ENCODE measurements at places on chromosomes 7 and 10.

DNA sequence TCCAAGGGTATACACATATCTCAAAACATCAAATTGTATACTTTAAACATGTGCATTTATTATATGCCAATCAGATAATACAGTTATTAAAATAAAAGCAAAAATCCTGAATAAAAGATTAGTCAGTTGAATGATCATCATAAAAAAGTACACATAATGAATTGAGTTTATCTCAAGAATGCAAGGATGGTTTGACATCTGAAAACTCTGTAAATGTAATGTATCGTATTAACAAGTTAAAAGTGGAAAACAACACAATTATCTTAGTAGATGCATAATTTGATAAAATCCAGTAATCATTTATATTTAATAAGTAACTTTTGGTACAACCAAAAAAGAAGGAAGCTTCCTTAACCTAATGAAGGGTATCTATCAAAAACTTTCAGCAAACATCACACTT lies 86.6 kb downstream of the COL28A1 start:
- no peak for ATAC-seq

DNA sequence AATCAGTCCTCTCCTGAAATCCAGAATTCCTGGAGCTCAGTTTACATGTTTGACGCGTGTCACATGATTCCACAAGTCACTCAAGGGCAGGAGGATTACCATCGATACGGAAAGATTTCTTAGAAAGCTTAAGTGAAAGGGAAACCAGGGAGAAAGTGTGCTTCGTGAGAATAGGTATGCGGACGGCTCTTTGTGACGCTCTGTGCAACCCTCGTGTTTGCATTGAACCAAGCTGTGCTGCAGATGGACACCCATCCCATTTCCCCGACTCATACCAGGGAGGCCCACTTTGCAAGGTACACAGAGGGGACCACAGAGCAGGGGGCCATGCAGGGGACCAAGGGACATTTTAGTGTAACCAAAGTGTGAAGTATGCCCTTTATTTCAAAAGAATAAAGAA lies 43.2 kb downstream of the IKZF1 start:
- ATAC-seq: no peak

GRCh38 chr7:157501581-157501980 lies 164.8 kb downstream of the DNAJB6 start:
- peak; percentile 46 for ATAC-seq

DNA sequence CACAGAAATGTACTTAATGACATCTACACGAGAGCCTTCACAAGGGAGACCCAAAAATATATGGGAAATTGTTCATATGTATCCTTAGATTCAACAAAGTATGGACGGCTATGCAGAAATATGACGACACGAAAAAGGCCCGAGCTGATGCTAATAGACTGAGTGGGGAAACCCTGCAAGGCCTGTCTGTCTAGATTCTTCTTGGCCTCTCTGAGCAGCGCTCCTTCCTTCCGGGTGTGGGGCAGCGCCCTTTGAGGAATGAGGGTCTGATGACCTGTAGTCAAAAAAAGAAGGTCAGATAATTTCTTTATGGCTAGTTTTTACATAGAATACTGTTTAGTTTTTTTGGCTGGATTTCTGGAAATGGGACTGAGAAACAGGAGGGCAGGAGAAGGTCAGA lies 192.8 kb upstream of the AKR1E2 start:
- no peak for ATAC-seq

- no peak for ATAC-seq
These were observed 32.6 kb downstream of the PWWP2B start for GRCh38 chr10:132429281-132430230.

- no peak for ATAC-seq
These were observed 62.2 kb downstream of the PPP1R9A start for GRCh38 chr7:94969434-94970084.

DNA sequence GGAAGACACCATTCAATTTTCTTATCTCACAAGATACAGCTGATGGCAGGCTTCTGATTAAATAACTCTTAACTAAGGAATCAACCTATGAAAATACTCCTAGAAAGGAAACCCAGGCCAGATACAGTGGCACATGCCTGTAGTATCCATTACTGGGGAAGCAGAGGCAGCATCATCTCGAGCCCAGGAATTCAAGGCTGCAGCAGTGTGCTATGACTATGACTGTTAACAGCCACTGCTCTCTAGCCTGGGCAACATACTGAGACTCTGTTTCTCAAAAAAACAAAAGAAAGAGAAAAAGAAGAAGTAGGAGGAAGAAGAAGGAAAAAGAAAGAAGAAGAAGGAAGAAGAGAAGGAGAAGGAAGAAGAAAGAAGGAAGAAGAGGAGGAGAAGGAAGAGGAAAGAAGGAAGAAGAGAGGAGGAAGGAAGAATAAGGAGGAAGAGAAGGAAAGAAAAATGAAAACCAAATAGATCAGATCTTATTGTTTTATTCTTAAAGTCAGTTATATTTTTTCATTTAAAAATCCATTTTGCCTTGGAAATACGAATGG lies 18.0 kb downstream of the DPY19L1 start:
- no peak for ATAC-seq

GRCh38 chr7:29561271-29561670 lies 2.4 kb upstream of the PRR15 start:
- no peak for ATAC-seq

- no peak for ATAC-seq
These were observed 1.6 kb downstream of the TAC1 start for GRCh38 chr7:97733276-97734161.

GRCh38 chr7:3304131-3304530 lies 3.1 kb downstream of the SDK1 start:
- no peak for ATAC-seq

DNA sequence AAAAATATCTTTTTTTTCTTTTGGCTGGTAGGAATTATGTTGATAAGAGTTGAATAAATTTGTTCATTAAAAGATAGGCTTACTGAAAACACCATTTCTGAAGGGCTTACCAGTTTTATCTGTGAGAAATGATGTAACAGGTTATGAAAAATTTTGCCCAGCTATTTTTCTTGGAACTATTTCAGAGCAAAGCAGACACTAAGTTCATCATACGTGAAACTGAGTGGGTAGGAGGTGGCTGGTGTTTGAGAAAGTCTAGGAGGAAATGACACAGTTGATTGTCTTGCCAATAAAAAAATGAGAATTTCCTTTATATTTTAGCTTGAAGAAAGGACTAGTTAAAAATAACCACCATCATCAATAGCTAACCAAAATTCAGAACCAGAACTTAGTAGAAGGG lies 6.2 kb upstream of the MRC1 start:
- ATAC-seq: peak; percentile 71

GRCh38 chr7:127619681-127620405 lies 1.9 kb upstream of the PAX4 start:
- ATAC-seq: no peak

GRCh38 chr10:79477456-79477855 lies 32.0 kb upstream of the ZCCHC24 start:
- ATAC-seq: no peak

DNA sequence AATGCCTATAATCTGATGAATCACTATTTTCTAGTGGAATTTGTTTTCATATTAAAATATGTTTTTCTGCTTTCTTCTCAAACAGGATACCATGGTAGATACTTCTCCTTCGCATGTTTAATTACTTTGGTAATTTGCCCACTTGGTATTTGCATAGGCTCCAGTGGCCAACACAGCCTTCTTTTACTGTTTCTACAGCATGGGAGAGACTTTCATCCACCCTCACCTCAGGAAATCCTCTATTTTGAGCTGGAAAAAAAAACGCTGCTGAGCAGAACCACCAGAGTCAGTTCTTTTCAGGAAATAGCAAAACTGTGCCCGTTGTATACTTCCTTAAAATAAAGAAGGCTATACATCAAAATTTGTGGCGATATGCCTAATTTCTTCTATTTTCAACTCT lies 213.3 kb downstream of the MDFIC start:
- no peak for ATAC-seq

DNA sequence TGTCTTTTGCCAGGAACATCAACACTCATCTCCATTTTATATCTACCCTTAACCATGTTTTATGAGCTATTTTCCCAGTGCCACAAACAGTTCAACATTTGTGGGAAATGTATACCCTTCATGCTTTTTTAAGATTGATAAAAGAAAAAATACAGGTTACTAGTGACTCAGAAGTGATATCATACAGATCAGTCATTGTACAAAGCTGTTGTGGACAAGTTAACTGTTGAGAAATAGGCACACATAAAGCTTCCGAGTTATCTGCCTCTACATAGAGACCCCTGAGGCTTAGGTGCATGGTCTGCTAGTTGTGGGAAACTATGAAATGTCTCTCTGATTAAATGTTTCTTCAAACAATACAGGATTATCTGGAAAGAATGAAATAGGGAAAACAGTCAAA lies 96.3 kb downstream of the LSM5 start:
- ATAC-seq: no peak

GRCh38 chr7:70614237-70615045 lies 517.5 kb upstream of the GALNT17 start:
- no peak for ATAC-seq

- no peak for ATAC-seq
These were observed 1.4 kb upstream of the CTBP2 start for GRCh38 chr10:125161707-125162119.

DNA sequence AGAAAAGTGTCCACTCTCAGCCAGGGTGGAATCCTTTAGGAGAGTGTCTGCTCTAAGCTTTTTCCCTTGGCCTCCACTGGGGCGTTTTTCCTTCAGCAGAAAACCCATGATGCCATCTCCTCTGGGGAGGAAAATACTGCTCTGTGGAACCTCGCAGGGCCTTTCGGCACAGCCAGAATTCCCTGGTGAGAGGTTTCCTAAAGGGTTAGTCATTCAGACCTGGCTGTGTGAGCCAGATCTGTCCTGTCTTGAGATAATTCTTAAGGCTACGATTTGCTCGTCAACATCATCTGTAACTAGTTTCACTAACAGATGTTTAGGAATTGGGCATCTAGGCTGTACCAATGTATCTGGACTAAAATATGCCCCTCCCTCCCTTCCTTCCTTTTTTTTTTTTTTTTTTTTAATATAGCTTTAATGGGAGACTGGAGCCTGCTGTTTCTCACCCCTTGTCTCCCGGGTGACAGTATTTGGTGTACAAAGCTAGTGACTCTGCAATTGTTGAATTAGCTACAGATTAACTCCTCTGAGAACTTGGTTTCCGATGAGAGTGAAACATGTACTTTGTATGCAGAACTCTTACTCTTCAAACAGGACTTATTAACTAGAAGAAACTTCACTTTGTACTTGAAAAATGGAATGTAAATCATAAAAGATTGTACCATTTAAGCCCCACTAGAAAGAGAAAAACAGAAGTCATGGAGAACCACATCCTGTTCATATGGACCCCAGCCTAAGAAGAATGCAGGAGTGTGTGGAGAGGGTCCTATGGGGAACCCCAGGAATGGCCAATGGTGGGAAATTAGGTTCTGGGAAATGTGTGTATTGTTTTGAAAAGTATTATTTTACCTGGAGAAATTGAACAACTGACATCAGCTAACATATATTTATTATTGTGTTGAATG lies 230.9 kb downstream of the CAMK1D start:
- ATAC-seq: no peak

DNA sequence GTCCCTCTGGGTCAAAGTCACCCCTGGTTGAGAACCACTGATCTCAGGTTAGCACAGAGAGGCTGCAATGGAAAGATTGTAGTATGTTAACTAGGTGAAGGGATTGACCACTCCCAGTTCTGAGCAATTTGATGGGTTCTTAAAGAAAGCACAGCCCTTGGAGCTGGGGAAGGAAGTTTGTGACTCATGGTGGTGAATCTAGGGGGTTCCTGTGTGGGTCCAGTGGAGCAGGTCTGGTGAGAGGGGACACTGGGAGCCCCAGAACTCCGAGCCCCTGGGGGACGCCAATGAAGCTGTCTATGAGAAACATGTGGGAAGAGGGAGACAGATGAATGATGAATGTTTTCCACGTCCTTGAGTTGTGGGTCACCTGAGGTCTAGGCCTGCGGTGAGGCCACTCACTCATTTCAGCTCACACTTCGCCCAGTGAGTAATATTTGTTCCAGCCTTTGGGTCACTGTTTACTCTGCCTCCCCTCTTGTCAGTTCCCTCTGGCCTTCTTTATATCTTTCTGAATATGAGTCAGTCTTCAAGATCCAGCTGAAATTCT lies 341.9 kb downstream of the LRMDA start:
- ATAC-seq: peak; percentile 87

DNA sequence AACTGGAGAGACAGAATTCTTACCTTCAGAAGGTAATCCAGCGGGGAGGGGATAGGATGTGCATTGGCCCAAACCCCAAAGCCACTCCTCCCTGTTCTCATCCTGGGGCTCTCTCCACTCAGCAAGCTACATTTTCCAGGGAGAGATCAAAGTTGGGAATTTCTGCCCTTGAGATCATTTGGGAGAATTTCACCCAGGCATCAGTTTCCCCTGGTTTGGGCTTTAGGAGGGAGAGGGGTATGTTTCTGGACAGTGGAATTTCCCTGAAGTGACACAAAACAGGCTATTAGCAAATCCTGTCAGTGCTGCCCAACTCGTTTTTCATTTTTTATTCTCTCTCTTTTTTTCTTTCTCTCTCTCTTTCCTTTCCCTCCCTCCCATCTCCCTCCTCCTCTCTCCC lies 35.7 kb downstream of the CYP17A1 start:
- ATAC-seq: no peak

DNA sequence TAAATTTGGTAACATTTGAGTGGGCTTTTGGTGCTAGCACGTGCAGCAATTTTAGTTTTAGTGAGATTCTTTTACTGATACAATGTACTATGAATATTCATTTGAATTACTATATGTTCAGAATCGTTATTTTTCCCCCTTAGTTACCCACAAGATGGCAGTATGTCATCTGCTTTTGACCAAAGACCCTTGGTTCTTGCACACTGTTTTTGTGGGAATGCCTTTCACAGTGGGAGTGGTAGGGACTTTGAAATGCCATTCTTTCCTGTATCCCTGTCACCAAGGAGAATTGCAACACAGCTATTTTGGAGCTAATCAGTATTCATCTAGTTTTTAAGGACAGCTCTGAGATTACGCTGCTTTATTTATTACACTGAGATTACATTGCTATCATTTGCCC lies 40.6 kb downstream of the SEC23IP start:
- ATAC-seq: no peak

DNA sequence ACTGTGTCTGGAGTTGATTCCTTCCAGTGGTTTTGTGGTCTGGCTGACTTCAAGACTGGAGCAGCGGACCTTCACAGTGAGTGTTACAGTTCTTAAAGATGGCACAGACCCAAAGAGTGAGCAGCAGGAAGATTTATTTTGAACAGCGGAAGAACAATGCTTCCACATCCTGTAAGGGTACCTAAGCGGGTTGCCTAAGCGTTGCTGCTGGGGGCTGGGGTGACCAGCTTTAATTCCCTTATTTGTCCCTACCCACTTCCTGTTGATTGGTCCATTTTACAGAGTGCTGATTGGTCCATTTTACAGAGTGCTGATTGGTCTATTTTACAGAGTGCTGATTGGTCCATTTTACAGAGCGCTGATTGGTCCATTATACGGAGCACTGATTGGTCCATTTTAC lies 13.2 kb downstream of the AKR1B15 start:
- ATAC-seq: no peak

GRCh38 chr10:62224606-62225005 lies 44.0 kb downstream of the RTKN2 start:
- ATAC-seq: no peak

DNA sequence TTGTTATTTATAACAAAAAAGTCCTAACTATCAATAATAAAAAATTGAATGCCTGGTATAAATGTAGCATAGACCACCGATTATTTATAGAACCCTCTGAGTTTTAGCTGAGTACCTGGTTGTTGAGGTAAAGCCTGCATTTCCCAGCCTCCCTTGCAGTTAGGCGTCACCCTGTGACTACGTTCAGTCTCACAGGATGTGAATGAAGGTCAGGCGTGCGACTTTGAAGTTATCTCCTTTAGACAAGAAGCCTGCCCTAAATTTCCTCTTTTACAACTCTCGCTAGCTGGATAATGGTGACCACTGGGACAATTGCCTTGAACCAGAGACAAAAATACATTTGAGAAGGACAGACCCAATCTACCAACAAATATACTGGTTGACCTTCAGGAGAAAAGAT lies 67.5 kb upstream of the TES start:
- ATAC-seq: peak; percentile 72

All from activated T-helper 17 cell treated with anti-CD3 and anti-CD28 coated beads, Interleukin-2, amount 50 U/mL, for 72 hours (primary cell).